Nucleus accumbens (tissue), 56 donors: ENCODE measurements at places on chromosomes 12 and 14.
A peak's percentile ranks its signal among the peaks of the same experiment; 100 is the strongest.

GRCh38 chr14:55654243-55654642 is 74.2 kb downstream of the KTN1 start:
- no peak for DNase-seq

GRCh38 chr12:56953314-56953713 is 4.1 kb downstream of the RDH16 start:
- no peak for DNase-seq

DNA sequence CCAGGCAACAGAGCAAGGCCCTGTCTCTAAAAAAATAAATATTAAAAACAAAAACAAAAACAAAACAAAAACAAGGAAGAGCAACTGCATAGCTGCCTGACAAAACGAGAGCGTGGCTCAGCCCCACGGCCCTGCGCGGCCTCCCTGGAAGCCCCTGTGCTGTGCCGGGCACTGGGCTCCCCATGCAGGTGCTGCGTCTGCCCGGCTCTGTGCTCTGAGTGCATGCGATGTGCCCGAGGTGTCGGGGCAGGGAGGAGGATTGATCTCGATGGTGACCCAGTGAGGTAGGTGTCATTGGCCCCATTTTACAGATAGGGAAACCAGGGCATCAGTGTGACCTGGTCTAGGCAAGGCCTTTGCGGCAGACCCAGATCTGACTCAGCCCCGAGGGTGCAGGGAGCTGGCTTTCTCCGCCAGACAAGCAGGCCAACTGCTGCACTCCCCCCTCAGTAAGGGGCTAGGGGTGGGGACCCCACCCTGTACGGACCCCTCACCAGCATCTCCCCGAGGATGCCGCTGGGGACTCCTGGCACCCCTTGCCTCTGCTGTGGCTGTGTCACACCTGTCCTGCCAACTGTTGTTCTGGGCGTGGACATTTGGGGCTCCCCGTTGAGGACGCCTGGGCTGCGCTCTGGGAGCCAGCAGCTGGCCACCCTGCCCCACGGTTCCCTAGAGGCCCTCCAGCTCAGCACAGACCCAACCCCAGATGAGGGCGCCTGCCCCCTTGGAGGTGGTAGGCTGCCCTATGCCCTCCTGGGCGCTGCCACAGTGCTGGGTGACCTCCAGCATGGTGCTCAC is 15.3 kb downstream of the GPR132 start:
- no peak for DNase-seq

- no peak for DNase-seq
Observed at GRCh38 chr12:88036353-88036965, 7.3 kb upstream of the C12orf50 start.

DNA sequence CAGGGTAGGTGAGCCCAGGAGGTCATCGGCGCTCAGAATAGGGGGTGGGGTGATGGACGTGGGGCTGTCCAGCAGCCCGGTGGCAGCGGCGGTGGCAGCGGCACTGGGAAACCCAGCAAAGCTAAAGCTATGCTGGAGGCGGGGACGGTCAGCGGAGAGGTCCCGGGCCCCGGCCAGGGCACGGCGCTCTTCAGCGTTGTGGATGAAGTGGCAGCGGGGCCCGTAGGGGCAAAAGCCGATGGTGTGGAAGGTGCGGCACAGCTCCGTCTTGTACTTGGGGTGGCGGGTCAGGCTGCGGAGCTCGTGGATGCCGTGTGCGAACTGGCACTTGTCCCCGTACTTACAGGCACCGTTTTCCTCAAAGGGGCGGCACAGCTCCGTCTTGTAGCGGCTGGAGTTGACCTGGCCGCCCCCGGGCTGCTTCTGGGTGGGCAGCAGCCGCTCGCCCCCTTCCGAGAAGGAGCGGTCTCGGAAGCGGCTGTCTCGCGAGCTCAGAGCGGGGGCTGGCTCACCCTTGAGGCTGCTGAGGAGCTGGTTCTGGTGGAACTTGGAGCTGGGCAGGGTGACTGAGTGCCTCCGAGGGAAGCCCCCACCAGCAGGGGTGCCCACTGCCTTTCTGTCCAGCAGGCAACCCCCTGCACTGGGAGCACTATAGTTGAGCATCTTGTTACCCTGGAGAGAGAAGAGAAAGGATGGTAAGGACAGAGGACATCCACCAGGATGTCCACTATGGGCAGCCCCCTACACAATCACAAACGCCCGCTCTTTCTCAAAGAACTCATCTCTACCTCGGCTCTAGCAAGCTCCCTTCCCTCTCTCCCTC is 2.8 kb downstream of the ZFP36L1 start:
- DNase-seq: no peak

GRCh38 chr12:52976574-52977071 is 27.7 kb downstream of the KRT18 start:
- no peak for DNase-seq

- peak; percentile 30 for DNase-seq
Observed at GRCh38 chr12:99810718-99811593, 163.4 kb downstream of the GARIN6 start.

- no peak for DNase-seq
Observed at GRCh38 chr14:88986146-88986841, 161.8 kb downstream of the TTC8 start.
